ENCODE measurements at places on chromosomes 6 and 20. TPM values are rescaled to one million over a fixed set of nuclear protein-coding genes. Genes with fewer than 3 reads are reported as not detected.

The GMNN gene
- 88.4 TPM for total RNA-seq

The SLC32A1 gene
- total RNA-seq: not detected

The PAK1IP1 gene
- total RNA-seq: 16.9 TPM

The MRPS18B gene
- total RNA-seq: 43.2 TPM

The MAK gene
- total RNA-seq: not detected

The MAS1L gene
- total RNA-seq: not detected

GRCh38 chr6:146891615-146892265 lies 293.0 kb downstream of the ADGB start:
- H3K4me3 ChIP-seq: no peak overlapping the region
- no peaks in the 10 kb centered on the region for H3K36me3 ChIP-seq
- no peak overlapping the region for H3K27ac ChIP-seq
- DNase-seq: no peak
- H3K4me1 ChIP-seq: peaks cover 12% of the 10 kb centered on the region

- H3K4me3 ChIP-seq: no peak overlapping the region
- no peaks in the 10 kb centered on the region for H3K27me3 ChIP-seq
- DNase-seq: no peak
- H3K27ac ChIP-seq: no peak overlapping the region
Measured at GRCh38 chr6:8578006-8578405, 142.7 kb upstream of the SLC35B3 start.

DNA sequence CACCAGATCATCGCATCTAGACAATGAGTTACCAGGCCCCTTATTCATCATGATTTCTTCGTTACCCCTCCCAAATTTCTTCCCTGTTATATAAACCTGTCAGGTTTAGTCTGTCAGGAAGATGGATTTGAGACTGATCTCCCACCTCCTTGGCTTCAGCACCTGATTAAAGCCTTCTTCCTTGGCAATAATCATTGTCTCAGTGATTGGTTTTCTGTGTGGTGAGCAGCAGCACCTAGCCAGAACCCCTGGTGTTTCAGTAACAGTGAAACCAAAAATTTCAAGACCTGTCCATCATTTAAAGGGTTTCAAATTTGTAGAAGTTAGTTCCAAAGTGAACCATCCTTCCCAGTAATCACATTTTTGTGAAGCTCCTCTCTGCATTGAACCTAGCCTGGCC lies 209.8 kb upstream of the GJE1 start:
- H3K4me1 ChIP-seq: no peaks in the 10 kb centered on the region
- no peaks in the 10 kb centered on the region for H3K36me3 ChIP-seq
- no peak for DNase-seq
- no peaks in the 10 kb centered on the region for H3K27me3 ChIP-seq
- no peak overlapping the region for H3K27ac ChIP-seq
- H3K4me3 ChIP-seq: no peak overlapping the region

GRCh38 chr6:142300758-142301650 lies 803 bp upstream of the ADGRG6 start:
- peaks cover 25% of the 10 kb centered on the region for H3K27me3 ChIP-seq
- DNase-seq: no peak
- H3K4me3 ChIP-seq: peak overlapping the region; percentile 79
- H3K36me3 ChIP-seq: no peaks in the 10 kb centered on the region
- H3K4me1 ChIP-seq: peaks cover 10% of the 10 kb centered on the region

DNA sequence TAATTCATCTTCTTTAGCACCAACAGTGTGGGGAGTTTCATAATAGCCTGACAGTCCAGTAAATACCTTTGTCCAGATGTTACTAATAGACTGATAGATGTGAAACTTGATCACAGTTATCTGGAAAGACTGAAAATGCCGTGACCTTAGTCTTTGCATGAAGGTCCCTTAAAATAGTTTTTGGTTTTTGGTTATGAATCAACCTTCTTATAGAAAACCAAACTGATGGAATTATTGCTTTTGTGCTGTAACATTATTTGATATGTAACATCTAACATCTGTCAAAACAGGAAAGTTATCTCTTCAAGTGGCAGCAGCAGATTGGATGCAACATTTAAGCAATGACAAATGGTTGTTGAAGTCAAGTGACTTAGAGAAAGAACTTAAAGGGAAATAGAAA lies 190.4 kb downstream of the DOK5 start:
- H3K27me3 ChIP-seq: no peaks in the 10 kb centered on the region
- no peaks in the 10 kb centered on the region for H3K36me3 ChIP-seq
- no peaks in the 10 kb centered on the region for H3K4me1 ChIP-seq
- H3K27ac ChIP-seq: no peak overlapping the region

DNA sequence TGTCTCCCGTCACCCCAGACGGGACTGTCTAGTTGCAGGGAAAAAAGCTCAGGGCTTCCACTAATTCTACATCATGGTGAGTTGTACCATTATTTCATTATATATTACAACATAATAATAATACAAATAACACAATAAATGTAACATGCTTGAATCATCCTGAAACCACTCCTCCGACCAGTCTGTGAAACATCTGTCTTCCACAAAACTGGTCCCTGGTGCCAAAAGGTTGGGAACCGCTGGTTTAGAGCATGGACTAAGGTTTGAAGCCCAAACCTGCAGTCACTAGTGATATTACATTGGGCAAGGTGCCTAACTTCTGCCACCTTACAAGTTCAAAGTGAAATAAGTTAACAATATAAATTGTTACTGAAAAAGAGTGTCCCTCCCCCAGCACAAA lies 175.7 kb downstream of the PDE10A start:
- no peaks in the 10 kb centered on the region for H3K27me3 ChIP-seq
- no peak overlapping the region for H3K27ac ChIP-seq
- H3K36me3 ChIP-seq: no peaks in the 10 kb centered on the region
- no peak for DNase-seq
- no peaks in the 10 kb centered on the region for H3K4me1 ChIP-seq

DNA sequence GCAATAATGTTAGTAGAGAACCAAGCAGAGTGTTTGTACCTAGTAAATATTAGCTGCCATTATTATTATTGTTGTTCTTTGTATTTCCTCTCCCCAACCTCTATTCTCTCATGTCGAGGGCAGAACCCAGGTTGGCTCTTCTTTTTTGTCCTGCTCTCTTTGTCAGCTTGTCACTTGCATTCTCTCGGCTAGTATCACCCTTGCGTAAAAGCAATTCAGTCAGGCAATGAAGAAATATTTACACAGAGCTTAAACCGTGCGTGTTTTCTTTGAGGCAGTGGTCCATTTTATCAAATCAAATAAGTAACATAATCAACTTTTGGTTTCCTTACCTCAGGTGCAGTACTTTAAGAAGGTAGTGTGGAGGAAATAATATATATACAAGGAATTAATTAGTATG lies 83.9 kb downstream of the TULP4 start:
- H3K27ac ChIP-seq: no peak overlapping the region
- H3K36me3 ChIP-seq: peaks cover 8% of the 10 kb centered on the region
- H3K4me1 ChIP-seq: no peaks in the 10 kb centered on the region
- H3K27me3 ChIP-seq: no peaks in the 10 kb centered on the region
- DNase-seq: no peak

GRCh38 chr6:3402310-3403237 lies 54.3 kb downstream of the SLC22A23 start:
- H3K27ac ChIP-seq: no peak overlapping the region
- no peak overlapping the region for H3K4me3 ChIP-seq

GRCh38 chr6:107636486-107636885 lies 146.6 kb downstream of the SOBP start:
- H3K36me3 ChIP-seq: no peaks in the 10 kb centered on the region
- peaks cover 27% of the 10 kb centered on the region for H3K4me1 ChIP-seq
- no peak overlapping the region for H3K4me3 ChIP-seq
- no peak overlapping the region for H3K27ac ChIP-seq

GRCh38 chr6:95587989-95588388 lies 10.7 kb downstream of the MANEA start:
- H3K27ac ChIP-seq: peak overlapping the region; percentile 47
- H3K4me1 ChIP-seq: peaks cover 15% of the 10 kb centered on the region
- no peak for DNase-seq
- no peaks in the 10 kb centered on the region for H3K27me3 ChIP-seq
- H3K4me3 ChIP-seq: peak overlapping the region; percentile 57

DNA sequence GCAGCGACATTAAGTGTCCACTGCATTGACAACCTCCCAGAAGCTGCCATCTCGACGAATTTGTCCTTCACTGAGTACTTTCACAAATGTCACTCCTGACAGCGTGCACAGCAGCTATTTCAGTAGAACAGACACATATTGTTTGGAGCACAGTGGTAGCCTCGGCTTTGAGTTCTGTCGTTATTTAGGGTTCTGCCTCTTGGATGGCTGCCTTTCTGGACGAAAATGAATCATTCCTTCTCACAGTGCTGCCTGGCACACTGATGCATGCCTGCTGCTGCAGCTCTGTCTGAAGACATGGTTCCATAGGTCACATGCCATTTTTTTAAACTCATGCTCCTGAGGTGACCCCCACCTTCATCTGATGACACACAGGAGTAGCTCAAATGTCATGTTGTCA lies 477.0 kb downstream of the C6orf118 start:
- no peaks in the 10 kb centered on the region for H3K27me3 ChIP-seq
- no peak overlapping the region for H3K4me3 ChIP-seq
- DNase-seq: no peak
- no peak overlapping the region for H3K27ac ChIP-seq

DNA sequence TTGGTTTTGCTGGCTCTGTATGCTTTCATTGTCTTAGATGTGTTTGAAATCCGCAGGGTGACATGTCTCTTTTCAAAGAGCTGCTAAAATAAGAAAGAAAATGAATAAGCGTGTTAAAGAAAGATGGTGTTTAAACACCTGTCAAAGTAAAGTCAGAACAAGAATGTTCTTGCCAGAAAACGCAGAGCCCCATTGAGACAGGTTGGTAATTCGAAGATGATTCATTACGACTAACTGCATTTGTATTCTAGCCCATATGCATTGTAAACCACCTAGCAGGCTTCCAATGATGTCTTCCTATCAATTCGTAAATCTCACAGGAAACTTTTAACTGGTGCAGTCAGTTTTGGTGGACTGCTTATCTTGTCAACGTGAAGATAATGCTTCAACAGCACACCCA lies 16.8 kb downstream of the PHACTR2 start:
- no peak overlapping the region for H3K27ac ChIP-seq
- no peaks in the 10 kb centered on the region for H3K36me3 ChIP-seq
- peaks cover 1% of the 10 kb centered on the region for H3K27me3 ChIP-seq

GRCh38 chr6:116047173-116047933 lies 13.3 kb downstream of the FRK start:
- peaks cover 6% of the 10 kb centered on the region for H3K27me3 ChIP-seq
- H3K36me3 ChIP-seq: no peaks in the 10 kb centered on the region
- H3K4me1 ChIP-seq: no peaks in the 10 kb centered on the region
- H3K27ac ChIP-seq: no peak overlapping the region

DNA sequence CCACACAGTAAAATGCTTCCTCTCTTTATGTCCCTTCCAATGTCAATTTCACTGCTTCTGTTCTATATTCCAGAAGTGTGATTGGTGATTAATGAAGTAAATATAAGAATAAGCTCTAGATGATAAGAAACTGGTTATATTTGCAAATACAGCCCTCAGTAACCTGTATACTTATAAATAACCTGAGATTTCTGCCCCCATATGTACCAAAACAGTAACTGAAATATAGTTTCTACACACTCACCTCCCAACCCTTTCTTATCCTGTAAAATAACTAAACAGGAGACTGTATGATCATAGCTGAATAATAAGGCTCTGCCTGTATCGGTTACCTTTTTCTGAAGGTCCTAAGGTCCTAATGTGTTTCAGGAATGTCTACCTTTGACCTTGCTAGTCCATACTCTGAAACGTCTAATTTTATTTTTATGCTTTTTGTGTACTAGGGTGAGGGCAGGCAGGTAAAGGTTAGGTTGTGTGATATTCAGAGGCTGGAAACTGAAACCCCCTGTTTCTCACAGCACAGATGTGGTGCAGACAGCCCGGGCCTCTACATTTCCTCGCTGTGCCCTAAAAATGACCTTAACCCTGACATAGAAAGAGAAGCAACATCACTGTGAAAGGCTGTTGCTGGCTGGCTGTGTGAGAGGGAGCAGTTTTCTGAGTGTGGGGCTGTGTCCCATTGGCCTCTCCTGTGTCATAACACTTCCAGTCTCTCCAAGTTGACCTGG lies 378.8 kb downstream of the CENPW start:
- H3K36me3 ChIP-seq: no peaks in the 10 kb centered on the region
- DNase-seq: no peak
- no peak overlapping the region for H3K27ac ChIP-seq
- no peak overlapping the region for H3K4me3 ChIP-seq
- H3K4me1 ChIP-seq: no peaks in the 10 kb centered on the region

DNA sequence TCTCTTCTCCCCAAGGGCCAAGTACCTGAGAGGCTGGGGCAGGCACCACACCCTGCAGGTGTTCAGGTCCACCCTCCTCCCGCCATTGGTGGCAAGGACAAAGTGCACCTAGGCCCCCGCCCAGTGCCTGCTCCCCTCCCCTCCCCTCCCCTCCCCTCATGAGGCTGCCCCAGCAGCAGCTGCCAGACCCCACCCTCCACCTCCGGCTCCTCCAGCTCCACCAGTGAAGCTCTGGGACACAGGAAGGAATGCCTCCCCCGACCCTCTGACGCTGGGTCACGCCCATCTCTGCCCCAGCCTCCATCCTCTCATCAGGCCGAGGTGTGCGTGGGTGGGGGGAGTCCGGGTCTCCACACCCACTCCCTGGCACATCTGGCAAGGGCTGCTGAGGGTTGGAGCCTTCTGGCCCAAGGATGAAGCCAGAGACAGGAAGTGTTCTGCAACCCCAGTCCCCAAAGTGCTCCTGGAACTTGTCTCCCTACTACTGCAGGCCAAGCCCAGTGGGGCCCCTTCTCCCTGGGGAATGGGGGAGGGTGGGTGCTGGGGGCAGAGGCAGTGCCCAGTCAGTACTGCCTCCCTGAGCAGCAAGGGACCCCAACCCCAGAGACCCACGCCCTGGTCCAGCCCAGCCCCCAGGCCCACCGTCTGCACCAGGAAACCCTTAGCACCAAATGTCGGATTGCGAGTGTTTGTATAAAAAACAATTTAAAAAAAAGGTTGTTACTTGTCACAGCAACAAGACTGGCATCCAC lies 1.6 kb upstream of the UCKL1 start:
- no peak overlapping the region for H3K4me3 ChIP-seq
- DNase-seq: no peak
- peak overlapping the region; percentile 87 for H3K27ac ChIP-seq

GRCh38 chr6:134177753-134178160 lies 125.3 kb upstream of the SLC2A12 start:
- peak overlapping the region; percentile 83 for H3K27ac ChIP-seq
- DNase-seq: no peak
- H3K36me3 ChIP-seq: peaks cover 16% of the 10 kb centered on the region
- H3K4me3 ChIP-seq: peak overlapping the region; percentile 79

- no peaks in the 10 kb centered on the region for H3K27me3 ChIP-seq
- peaks cover 32% of the 10 kb centered on the region for H3K36me3 ChIP-seq
- peak overlapping the region; percentile 93 for H3K27ac ChIP-seq
- DNase-seq: no peak
- H3K4me1 ChIP-seq: peaks cover 36% of the 10 kb centered on the region
Measured at GRCh38 chr6:118665011-118665410, 13.6 kb upstream of the CEP85L start.

- H3K36me3 ChIP-seq: peaks cover 64% of the 10 kb centered on the region
- DNase-seq: peak; percentile 53
- H3K4me3 ChIP-seq: peak overlapping the region; percentile 99
- H3K27ac ChIP-seq: peak overlapping the region; percentile 97
Measured at GRCh38 chr6:33313105-33313708, 671 bp downstream of the TAPBP start.
